NCI-H2171 treated with DMSO at 0.1 percent for 48 hours (cell line): ENCODE measurements at places on chromosomes 16 and 17.

DNA sequence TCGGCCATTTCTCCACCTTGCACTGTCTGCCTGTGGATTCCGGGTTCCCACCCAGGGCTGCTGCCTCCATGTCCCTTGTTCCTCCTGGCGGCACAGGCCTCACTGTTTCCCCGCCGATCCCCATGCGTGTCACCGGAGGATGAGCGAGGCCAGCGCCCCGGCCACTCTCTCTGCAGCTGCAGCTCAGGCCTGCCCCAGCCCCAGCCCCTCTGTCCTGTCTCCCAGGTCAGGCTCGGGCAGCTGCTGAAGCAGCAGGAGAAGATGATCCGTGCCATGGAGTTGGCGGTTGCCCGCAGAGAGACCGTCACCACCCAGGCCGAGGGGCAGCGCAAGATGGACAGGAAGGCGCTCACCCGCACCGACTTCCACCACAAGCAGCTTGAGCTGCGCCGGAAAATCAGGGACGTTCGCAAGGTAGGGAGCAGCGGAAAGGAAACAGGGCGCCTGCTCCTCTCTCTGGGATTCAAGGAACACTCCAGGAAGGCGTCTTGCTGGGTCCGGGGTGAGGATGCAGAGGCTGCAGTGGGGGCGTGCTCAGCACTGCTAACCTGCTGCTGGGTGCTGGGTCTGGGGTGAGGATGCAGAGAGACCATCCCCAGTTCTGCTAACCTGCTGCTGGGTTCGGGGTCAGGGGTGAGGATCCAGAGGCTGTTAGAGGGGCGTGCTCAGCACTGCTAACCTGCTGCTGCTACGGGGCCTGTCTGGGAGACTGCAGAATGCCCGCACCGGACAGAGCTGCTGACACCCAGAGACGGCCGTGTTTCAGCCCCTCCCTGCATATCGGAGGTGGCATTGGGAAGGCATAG is 6.1 kb upstream of the GAA start:
- no peak for DNase-seq

DNA sequence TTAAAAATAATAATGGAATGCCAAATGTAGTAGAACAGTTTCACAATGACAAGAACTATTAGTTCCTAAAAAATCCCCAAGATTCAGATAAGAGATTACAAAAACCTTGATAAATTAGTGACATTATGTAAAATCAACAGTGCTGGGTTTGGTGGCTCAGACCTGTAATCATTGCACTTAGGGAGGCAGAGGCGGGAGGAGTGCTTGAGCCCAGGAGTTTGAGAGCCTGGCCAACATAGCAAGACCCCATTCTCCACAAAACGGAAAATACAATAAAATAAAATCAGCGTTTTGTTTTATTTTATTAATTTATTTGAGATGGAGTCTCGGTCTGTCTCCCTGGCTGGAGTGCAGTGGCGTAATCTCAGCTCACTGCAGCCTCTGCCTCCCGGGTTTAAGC is 4.1 kb downstream of the CARD14 start:
- DNase-seq: no peak

DNA sequence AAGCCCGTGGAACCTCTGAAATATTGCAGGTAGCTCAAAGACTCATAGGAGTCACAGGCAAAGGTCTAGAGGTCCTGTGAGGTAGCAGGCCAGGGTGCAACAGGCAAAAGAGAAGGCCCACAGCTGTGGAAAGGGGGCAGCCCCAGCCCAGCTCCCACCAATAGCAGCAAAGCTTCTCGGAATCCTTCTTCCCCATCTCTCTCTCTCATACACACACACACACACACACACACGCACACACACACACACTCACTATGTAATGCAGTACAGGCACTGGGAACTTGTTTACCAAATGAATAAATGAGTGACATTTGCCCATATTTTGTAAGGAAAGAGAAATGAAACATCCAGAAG is 16.8 kb upstream of the SUPT4H1 start:
- DNase-seq: no peak

DNA sequence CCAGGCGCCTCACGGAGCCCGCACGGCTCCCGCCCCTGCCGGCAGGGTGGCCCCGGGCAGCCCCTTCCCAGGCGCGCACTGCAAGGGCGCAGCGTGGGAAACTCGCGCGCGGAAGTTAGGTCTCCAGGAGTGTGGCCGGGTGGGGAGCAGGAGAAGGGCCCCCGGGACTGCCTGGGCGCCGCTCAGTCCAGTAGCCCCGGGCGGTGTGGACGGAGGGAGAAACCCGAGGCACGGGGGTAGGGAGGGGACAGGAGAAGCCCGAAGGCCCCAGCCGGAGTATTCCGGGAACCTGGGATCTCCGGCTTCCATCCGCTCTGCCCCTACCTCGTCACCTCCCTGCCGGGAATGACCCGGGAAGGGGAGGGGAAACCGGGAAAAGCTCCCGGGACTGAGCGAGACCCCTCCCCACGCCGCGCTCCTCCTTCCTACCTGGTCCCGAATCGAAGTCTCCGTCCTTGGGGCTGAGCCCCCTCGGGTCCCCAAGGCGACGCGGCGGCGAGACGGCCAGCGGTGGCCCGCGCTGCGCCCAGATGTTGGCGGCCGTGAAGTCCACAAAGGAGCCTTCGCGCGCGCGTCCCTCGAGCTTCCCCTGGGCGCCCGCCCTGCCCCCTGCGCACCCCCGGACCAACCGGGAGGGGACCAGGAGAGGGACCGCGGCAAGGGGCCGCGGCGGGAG is 418 bp downstream of the SOCS3 start:
- DNase-seq: no peak

GRCh38 chr16:80028581-80029380 is 428.2 kb upstream of the MAF start:
- DNase-seq: no peak

DNA sequence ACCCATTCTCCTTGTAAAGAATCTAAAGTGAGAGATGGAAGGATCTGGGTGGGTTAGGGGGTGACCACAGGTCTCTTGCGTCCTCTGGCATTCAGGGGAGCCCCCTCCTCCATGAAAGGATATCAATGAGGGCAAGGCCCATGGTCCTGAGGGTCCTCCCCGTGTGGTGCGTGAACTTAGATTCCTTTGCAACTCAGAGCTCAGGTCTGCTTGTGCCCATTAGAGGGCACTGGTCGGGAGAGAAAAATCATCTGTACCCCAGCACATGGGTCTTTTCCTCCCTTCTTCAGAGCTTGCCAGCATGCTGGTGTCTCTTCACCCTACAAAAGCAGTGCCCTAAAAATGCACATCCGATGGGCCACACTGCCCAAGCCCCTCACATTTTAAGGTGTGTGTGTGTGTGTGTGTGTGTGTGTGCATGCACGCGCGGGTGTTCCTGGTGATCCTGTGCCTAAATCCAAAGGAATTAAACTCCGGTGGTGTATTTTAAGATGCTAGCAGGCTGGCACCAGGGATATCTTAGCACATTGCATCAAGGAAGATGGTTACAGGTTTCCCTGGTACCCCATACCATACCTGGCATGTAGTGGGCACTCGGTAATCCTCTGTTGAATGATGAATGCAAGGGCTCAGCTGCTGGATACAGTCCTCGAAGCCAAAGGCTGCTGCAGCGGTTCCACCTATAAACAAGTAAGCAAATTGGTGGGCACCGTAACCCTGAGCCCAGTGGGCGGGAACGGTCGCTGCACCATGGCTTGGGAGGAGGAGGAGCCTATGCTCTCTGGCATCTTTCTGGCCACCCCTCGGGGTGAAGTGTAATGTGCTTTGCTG is 4.7 kb downstream of the C1QTNF1 start:
- DNase-seq: peak; percentile 11

- no peak for DNase-seq
Observed at GRCh38 chr16:46765050-46765449, 16.9 kb upstream of the MYLK3 start.

- DNase-seq: peak; percentile 75
Observed at GRCh38 chr17:75340631-75341030, 51.4 kb upstream of the SLC25A19 start.

GRCh38 chr16:17926866-17927399 is 409.6 kb downstream of the NPIPA8 start:
- peak; percentile 60 for DNase-seq

DNA sequence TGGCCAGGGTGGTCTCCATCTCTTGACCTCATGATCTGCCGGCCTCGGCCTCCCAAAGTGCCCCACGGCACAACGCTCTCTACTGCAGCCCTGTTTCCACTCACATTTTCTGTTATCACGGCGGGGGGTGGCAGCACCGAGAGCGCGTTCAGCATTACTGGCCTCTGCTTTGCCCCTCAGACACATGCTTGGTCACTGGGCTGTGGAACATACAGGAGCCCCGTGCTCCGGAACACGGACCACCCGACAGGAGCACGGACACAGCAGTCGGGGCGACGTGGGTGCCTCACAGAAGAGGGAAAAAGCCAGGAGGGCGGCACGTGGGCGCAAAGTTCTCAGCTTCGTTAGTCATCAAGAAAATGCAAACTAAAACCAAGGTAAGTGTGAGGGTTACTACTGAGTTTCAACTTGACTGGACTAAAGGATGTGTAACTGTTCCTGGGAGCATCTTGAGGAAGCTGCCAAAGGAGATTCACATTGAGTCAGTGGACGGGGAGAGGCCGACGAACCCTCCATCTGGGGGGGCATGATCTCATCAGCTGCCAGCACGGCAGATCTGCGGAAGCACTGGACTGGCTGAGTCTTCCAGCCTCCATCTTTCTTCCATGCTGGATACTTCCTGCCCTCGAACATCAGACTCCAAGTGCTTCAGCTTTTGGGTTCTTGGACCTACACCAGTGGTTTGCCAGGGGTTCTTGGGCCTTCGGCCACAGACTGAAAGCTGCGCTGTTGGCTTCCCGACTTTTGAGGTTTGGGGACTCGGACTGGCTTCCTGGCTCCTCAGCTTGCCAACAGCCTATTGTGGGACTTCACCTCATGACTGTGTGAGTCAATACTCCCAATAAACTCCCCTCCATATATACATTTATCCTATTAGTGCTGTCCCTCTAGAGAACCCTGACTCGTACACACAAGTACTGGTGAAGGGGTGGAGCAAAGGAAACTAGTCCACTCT is 106.8 kb downstream of the ZNF778 start:
- no peak for DNase-seq

GRCh38 chr17:27499451-27500265 is 43.4 kb downstream of the KSR1 start:
- no peak for DNase-seq

DNA sequence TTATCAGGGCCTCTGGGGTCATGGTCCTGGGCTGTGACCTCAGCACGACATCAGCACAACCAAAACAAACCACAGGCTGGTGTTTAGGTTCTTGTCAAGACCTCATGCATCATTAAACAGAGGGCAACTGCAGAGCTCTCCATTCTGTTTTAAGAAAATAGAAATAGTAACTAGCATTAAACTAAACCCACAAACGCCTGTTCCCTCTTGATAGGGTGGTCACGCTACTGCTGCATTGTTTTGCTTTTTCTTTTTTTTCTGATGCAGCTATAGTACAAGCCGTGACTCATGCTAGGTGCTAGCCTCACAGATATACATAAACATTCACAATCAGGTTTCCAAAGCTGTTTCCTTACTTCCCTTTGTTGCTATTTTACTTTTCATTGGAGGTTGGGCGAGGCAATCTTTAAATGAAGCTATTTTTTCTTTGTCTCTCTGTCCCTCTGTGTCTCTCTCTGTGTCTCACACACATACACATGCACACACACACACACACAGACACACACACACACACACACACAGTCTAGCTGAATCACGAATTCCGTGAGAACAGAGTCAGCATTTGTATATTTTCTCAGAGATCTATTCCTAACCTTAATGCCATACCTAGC is 310.3 kb downstream of the CDH13 start:
- DNase-seq: no peak

- peak; percentile 67 for DNase-seq
Observed at GRCh38 chr17:51371732-51372151, 111.4 kb downstream of the UTP18 start.

- DNase-seq: no peak
Observed at GRCh38 chr16:15031586-15031985, 24.3 kb downstream of the NTAN1 start.

DNA sequence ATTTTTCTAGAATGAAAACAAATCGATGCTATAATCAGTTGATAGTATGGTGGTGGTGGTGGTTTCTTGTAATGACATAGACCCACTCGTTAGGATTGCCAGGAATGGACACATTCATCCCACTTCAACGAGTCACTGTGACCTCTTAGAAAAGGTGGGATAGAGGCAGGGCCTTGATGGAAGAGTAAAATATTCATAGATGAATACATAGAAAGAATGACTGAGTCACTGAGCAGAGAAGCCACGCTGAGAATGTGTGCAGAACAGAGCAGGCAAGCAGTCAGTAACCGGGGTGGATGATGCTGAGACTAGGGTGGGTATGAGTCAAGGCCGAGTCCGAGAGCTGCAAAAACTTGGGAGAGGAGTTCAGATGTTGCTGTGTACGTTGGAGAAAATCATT is 129.9 kb downstream of the PITPNC1 start:
- no peak for DNase-seq

GRCh38 chr16:82852388-82853008 is 225.7 kb downstream of the CDH13 start:
- DNase-seq: no peak

GRCh38 chr16:12771341-12771798 is 32.3 kb downstream of the CPPED1 start:
- no peak for DNase-seq
